Fibroblast of gingiva (primary cell): ENCODE measurements at places on chromosomes 3 and 15.

DNA sequence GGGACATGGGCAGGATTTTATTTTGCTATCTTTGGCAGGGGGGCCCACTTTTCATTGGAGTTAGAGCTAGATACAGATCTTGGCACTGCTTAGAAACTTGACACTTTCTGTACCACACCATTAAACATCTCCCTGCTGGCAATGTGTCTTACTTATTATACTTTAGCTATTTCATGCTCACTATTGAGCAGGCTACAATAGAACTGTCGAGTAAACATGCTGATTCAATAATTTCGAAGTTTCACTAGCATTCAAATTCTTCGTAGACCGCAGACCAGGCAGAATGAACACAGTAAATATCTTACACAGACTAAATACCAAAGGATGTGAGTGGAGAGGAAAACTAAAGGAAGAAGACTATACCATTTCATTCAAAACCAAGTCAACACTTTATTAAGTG lies 180.8 kb downstream of the UNC13C start:
- no peak for DNase-seq

GRCh38 chr3:82938821-82939328 lies 1177.4 kb upstream of the GBE1 start:
- DNase-seq, result no peak

- DNase-seq, result no peak
These were observed 21.8 kb upstream of the RBP1 start for GRCh38 chr3:139561255-139561817.

- DNase-seq, result no peak
These were observed 11.6 kb downstream of the CCNL1 start for GRCh38 chr3:157148196-157148889.

DNA sequence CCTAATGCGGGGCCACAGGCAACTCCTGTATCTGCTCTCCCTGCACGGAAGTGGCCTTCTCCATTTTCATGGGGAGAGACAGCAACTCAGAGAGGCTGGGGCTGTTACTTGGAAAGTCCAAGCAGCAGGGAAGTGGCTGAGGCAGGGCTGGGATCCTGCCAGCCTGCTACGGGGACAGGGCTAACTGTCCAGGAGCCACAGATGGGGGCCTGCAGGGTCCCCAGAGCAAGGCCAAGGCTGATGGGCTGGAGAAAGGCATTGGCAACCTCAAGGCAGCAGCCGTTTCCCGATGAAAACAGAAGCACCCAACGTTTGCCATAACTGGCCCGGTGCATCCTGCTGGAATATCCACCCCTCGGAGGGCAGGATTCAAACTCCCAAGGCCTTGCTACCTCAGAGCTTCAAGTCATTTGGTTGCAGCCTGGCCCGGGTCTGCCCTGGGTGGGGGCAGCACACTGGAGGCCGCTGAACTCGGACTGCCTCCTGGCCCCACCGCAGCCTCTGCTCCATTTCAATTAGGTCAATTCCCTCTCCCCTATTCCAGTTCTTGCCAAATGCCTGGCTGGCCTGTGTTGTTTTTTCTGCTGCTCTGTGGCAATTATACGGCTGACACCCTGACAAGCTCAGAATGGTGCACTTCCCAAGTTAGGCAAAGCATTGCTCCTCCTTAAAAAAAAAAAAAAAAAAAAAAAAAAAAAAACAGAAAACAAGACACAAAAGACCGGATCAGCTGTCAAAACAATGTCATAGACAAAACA lies 143.5 kb downstream of the NUP210 start:
- no peak for DNase-seq

- no peak for DNase-seq
These were observed 68.1 kb downstream of the NOX5 start for GRCh38 chr15:69082554-69082953.

DNA sequence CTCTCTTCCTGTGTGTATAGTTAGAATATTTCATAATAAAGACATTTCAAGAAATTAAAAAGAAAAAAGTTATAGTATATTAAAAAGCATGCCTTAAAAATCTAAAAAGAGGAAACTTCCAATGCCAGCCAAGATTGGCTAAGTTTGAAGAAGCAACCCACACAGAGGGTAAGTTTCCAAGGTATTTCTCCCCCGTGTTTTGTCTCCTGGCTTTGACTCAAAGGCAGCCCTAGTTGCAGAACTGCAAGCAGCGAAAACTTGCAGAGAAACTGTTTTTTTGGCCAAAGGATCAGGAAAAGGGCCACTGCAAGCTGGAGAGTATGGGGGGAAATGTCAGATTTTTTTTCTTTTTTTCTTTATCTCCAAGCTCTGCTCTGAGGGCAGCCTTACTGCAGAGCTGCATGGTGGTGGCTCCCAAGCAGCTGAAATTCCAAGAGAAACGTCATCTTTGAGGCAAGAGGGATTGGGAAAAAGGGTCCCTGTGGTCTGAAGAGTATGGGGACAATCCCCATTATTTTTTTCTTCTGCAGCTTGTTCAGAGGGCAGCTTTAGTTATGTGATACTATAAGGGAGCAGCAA lies 23.0 kb downstream of the HACL1 start:
- no peak for DNase-seq

DNA sequence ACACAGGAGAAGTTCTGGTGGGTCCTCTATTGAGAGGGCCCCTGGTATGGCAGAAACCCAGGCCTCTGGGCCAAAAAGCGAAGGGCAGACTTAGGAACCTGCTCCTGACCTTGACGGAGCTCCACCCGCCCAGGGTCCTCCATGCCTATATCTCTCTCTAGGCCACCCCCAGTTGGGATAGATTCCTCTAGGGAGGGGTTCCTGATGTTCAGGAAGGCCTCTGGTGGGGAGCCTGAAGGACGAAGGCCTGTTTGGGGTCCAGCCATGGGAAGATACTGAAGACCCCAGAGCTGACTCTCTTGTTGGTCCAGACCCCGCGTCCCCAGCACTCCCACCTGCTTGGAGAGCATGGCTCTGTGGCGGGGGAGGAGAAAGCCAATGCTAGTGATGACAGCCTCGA lies 104.2 kb downstream of the CORO2B start:
- no peak for DNase-seq

DNA sequence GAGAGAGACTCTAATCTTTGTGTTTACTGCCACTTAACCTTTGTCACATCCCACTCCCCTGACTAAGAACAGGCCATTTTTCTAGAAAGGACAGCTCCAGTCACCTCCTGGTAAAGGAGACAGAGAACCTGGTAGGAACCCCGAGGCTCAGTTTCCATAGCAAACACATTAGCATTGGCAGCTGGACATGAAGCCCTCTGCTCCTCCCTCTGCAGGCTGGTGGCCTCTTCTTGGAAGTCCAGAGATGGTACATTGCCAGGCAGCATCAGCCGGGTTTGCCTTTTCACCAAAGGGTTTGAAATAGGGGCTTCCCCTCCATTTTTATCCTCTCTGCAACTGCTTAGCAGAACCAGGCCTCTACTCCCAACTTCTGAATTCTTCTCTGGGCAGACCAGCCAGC lies 213.4 kb upstream of the SEMA6D start:
- no peak for DNase-seq

DNA sequence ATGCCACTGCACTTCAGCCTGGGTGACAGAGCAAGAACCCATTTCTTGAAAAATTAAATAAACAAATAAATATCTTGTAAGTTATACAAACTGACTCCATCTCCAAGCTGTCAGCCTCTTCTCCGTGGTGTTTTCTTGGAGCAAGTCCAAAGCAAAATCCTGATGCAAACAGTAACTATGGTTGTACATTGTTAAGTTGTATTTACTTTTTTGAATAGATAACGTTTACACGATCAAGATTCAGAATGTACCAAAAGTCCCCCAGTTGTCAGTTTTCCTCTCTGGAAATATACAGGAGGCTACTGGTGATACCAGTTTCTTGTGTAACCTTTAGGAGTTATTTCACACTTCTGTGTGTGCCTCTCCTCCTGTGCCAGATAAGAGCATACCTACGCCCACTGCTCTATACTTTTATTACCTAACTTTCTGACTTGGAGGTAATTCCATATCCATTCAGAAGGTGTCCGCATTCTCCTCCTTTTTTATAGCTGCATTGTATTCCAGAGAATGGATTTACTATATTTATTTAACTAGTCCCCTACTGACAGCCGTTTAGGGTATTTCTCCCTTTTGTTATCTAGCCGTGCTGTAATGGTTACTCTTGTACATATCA lies 14.2 kb downstream of the CMTM7 start:
- DNase-seq, result no peak

DNA sequence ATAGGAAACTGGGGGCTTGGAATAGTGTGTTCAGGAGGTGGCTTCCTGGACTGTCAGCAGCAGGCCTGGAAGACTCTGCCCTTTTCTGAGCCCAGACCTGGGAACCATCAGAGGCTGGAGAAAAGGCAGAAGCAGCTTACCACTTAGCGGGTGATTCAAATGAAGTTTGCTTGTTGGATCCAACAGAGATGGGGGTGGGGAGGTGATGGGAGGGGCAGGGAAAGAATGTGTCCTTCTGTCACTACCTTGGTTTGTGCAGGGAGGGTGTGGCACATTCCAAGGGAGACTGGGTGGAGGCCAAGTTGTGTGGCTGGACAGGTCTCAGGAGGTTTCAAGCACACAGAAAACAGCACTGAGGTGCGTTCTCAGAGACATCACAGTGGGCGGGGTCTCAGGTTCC lies 58.8 kb downstream of the TRAK1 start:
- no peak for DNase-seq

DNA sequence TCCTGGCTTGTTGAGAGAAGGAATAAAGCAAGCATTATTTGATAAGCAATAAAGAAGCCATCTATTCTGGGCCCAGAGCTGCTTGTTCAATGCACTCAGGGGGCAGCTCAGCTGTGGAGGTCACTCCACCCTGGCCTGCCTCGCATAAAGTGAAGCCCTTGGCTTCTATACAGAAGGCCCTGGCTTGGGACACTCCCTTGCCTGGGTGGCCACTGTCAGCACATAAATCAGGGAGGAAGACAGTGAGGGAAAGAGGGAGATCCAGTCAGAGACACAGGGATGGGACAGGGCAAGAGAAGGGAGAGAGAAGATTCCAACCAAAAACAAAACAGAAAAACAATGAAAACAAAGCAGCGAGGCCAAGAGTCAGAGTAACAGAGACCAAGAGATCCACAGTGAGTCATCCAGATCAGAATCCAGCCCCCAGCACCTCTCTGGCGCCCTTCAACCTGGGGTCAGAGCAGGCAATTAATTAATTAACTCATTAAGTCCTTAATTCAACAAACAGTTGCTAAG lies 11.8 kb downstream of the INSYN1 start:
- no peak for DNase-seq

DNA sequence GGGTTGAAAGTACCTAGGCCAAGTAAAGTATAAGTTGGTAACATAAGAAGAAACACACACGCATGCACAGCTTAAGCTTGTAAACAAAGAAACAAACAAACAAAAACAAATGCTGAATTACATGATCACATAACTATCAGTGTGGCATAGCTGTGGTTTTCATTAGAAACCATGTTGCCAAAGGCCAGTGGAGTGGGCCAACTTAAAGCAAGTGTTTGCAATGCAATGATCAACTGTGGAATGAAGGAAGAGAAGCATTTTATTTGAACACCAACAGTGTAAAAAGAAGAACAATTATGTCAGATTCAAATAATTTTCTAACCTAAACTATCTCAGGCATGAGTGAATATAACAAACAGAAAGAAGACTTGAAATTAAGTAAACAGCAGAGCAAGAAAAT lies 199.4 kb upstream of the STRIT1 start:
- peak; percentile 11 for DNase-seq

- no peak for DNase-seq
These were observed 36.6 kb upstream of the ZPLD1 start for GRCh38 chr3:102398176-102398575.

- peak; percentile 59 for DNase-seq
These were observed 26.2 kb downstream of the RBPMS2 start for GRCh38 chr15:64749167-64749566.

DNA sequence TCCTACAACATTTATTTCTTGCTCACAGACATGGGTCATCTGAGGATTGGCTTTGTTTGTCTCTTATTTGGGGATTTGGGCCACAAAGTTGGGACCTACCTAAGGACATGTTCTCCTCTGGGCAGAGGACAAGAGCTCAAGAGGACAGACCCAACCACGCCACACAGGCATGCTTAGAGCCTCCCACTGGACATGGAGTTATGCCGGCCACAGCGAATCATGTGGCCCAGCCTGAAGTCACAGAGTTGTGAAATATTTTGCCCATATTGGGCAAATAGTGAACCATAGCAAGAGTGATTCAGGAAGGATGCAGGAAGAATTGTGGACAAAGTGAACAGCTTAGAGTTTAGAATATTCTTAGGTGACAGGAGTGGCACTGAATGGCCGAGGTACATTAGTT lies 9.9 kb downstream of the TRAK1 start:
- DNase-seq, result peak; percentile 70

DNA sequence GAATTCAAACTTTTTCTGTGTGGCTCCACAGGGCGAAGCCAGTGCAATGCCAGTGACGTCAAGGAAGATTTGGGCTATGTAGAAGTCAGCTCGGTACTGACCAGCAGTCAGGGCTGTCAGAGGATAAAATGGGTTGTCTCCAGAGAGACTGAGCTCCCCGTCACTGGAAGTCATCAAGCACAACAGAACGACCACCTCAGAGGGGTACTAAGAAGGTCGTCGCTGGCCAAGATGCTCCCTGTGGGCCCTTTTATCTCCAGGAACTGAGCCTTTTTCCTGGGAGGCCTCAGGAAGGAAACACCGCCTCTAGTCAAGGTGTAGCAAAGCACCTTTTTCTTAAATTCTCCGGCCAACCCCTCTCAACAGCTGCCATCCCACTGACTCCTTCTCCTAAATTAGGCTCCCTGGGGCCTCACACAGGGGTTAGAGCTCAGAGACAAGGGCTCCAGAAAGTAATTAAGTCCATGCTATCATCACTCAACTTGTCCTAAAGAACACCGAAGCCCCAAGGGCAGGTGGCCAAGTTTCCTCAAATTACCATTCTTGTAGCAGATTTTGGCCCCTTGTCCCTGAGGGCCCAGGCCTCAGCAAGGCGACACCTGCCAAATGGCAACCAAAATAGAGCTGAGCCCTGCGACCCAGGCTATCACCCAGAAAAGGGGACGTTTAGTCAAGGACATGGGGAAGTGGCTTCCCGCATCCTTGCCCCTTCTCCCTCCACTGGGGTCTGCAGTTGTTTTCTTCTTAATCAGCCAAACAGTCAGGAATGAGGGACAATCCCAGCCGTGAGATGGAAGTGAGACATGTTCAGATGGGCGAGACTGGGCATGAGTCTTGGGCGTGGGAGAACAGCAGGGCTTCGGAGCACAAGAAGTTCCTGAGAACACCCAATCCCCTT lies 48.0 kb downstream of the SSUH2 start:
- DNase-seq, result no peak

GRCh38 chr15:89441295-89441812 lies 55.0 kb downstream of the RHCG start:
- DNase-seq, result no peak

DNA sequence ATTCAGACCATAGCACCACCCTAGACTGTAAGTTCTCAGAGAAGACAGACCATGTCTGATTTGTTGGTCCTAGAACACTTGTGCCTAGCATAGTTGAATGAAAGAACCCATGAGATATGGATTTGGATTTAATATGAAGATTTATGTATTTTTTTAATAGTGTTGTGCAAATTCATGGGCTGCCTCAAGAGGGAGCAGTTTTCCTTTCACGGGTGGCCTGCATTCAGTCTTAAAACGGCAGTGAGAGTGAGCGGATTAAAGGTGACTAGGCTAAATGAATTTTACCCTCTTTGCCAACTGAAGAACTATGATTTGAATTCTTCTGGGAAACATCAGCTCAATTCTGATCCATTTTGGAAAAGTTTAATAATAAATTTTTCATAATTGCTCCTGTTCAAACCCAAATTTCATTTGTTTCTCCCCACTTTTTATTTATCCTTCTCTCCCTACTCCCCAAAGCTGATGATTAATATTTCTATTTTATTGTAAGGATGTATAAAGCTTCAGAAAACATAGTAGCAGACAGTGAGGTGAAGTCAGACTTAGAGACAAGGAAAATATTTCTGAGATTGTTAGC lies 67.3 kb downstream of the MORC1 start:
- no peak for DNase-seq
